H9 (cell line): ENCODE measurements at places on chromosomes 4 and X. TPM values are rescaled to one million over a fixed set of nuclear protein-coding genes. Genes with fewer than 3 reads are reported as not detected.

GRCh38 chr4:101332424-101332823 lies 14.9 kb downstream of the PPP3CA start:
- H3K36me3 ChIP-seq: no peaks in the 10 kb centered on the region
- H3K27me3 ChIP-seq: no peaks in the 10 kb centered on the region
- no peak overlapping the region for H3K4me3 ChIP-seq
- no peak overlapping the region for H3K27ac ChIP-seq
- H3K4me1 ChIP-seq: peaks cover 6% of the 10 kb centered on the region

- H3K4me1 ChIP-seq: no peaks in the 10 kb centered on the region; the same call in 1 of the 2 replicates
- peaks cover 61% of the 10 kb centered on the region for H3K27me3 ChIP-seq
- no peak overlapping the region for H3K27ac ChIP-seq
- DNase-seq: peak; percentile 71
These were observed 87.0 kb downstream of the BCOR start for GRCh38 chrX:40010550-40011321.

SPANXN3 gene
- total RNA-seq: not detected in 2 replicates

GPR143 gene
- 7.1 and 7.9 TPM in 2 replicates for total RNA-seq

DNA sequence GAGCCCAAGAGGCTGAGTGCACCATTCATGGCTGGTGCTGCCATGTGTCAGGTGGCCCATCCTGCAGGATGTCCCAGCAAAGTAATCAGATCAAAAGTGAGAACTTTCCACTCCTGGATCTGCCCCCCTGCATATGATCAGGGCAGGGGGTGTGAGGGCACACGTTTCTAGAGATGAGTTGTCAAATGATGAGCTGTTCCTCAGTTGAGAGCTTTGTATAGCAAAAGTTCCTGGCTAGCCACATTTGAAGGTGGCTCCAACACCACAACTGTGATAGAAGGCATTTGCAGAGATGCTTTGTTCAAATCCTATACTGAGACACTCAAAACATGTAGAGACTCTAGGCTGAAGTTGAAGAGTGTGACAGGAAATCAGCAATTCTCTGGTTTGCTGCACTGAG lies 501.8 kb downstream of the BCOR start:
- peaks cover 2% of the 10 kb centered on the region; the same call in 1 of the 3 replicates for H3K36me3 ChIP-seq
- H3K27ac ChIP-seq: no peak overlapping the region
- H3K4me1 ChIP-seq: no peaks in the 10 kb centered on the region
- H3K4me3 ChIP-seq: no peak overlapping the region

DNA sequence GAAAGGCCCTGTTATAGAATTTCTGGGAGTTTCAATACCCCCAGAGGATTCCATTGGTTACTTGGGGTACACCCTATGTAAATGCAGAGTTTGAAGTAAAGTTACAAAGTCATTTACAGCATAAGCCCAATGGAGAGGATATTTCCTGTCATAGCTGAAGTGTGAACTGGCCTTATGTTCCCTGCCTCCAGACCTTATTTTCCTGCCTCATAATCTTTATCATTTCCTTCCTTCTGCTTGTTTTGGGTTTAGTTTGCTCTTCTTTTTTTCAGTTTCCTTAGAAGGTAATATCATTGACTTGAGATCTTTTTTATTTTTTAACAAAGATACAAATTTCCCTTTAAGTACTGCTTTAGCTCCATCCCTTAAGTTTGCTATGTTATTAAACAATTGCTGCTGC lies 85.4 kb downstream of the PPEF1 start:
- no peaks in the 10 kb centered on the region for H3K27me3 ChIP-seq
- no peak overlapping the region for H3K27ac ChIP-seq
- H3K4me3 ChIP-seq: no peak overlapping the region
- DNase-seq: no peak
- H3K4me1 ChIP-seq: no peaks in the 10 kb centered on the region
- H3K36me3 ChIP-seq: no peaks in the 10 kb centered on the region; the same call in 2 of the 3 replicates

GRCh38 chr4:10123227-10124101 lies 6.9 kb upstream of the WDR1 start:
- peaks cover 2% of the 10 kb centered on the region; the same call in 1 of the 2 replicates for H3K4me1 ChIP-seq
- no peaks in the 10 kb centered on the region for H3K27me3 ChIP-seq
- no peak overlapping the region for H3K27ac ChIP-seq
- H3K4me3 ChIP-seq: no peak overlapping the region
- peak; percentile 58 for DNase-seq

DNA sequence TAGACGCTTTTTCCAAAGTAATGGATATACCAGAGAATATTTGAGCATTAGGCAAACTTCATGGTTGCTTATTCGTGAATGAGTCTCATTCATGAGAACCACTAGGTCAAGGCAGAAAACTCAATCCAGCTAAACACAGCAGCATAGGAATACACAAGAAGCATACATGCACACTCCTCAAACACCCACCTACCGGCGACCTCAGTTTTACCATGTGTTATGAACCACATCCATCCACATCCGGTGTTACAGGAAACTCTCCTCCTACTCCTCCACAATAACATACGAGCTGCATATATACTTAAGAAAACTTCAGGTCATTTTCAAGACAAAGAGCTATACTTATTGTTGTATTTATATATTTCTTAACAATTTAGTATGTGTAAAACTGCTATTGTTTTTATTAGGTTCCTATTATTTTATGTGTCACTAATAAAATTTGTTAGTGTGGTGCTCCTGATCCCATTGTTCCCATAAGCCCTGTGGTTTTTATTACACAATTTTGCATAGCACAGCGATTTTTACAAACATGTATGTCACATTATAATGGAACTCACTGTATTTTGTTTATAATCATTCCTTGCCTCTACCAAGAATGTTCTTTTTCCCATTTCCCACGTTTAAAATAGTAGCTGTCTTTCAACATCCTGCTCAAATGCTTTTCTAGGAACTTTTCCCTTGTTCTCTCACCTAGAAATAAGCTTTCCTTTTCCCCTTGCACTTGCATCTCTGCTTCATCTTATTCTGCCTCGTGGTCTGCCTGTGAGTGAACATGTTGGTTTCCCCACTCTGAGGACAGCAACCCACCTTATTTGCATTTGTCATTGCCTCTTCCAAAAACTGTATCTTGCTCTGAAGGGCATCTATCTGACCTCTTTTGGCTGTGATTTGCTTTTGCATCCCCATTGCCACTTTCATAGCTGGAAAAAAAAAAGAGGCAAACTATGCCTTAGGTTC lies 48.3 kb downstream of the STBD1 start:
- H3K27ac ChIP-seq: no peak overlapping the region
- H3K4me3 ChIP-seq: no peak overlapping the region

- H3K27ac ChIP-seq: no peak overlapping the region
- H3K27me3 ChIP-seq: no peaks in the 10 kb centered on the region
- H3K4me3 ChIP-seq: no peak overlapping the region
- H3K36me3 ChIP-seq: no peaks in the 10 kb centered on the region
These were observed 58.3 kb downstream of the PDHA2 start for GRCh38 chr4:95898226-95898625.

DNA sequence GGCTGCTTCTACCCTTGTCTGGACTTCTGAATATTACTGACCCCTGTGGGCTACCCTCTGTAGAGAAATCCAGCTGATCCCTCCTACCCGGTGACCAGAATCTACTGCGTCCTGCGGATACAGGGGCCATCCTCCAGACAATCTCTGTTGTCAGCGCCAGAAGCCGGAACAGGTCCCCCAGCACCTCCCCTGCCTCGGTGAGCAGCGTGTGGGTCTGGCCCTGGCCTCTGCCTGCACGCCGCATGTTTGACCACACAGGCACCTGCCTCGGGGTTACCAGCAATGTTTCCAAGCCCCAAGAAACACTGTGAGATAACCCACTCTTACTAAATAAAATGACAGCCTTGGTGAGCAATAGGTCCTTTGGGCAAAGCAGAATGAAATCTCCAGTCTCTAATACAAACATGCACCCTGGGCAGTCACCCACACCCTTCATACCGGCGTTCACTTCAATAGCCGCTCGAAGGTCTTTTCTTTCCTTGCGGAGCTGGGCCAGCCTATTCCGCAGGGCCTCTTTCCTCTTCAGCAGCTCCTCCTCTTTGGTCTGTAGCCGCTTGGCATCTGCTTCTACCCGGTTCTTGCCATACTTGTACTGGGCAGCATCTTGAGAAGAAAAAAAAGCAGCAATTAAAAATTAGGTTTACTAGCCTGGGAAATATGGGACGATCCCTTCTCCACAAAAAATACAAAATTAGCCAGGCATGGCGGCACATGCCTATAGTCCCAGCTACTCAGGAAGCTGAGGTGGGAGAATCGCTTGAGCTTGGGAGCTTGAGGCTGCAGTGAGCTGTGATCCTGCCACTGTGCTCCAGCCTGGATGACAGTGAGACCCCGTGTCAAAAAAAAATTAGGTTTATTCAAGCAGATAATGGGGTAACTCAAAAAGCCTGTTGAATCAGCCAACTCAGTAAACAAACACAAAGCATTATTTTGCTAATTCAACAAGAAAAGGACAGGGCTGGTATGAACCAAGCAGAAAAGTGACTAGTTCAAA lies 165.1 kb downstream of the AFAP1 start:
- no peak overlapping the region for H3K4me3 ChIP-seq
- no peak overlapping the region for H3K27ac ChIP-seq
- no peaks in the 10 kb centered on the region for H3K27me3 ChIP-seq
- H3K36me3 ChIP-seq: peaks cover 30% of the 10 kb centered on the region

DNA sequence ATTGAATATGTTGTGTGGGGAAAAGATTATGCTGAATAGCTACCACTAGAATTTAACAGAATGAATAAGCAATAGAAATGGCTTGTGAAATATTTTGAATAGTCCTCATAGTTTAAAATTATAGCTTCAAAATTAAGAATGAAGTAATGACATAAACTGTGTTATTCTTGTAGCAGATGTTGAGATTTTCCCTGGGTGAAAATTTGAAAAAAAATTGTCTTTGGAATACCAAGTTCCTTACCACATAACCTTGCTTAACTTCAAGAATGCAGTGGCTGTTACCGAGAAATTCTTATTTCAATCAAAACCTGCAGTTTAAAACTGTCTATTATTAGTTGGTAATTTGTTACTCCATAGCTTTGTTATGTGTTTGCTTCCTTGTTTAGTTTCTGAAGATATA lies 1268.6 kb downstream of the RAPGEF2 start:
- H3K4me1 ChIP-seq: no peaks in the 10 kb centered on the region; the same call in 1 of the 2 replicates
- no peak overlapping the region for H3K4me3 ChIP-seq
- H3K27ac ChIP-seq: no peak overlapping the region
- no peaks in the 10 kb centered on the region for H3K27me3 ChIP-seq
- no peaks in the 10 kb centered on the region for H3K36me3 ChIP-seq
